ENCODE measurements at places on chromosomes 4 and X.

DNA sequence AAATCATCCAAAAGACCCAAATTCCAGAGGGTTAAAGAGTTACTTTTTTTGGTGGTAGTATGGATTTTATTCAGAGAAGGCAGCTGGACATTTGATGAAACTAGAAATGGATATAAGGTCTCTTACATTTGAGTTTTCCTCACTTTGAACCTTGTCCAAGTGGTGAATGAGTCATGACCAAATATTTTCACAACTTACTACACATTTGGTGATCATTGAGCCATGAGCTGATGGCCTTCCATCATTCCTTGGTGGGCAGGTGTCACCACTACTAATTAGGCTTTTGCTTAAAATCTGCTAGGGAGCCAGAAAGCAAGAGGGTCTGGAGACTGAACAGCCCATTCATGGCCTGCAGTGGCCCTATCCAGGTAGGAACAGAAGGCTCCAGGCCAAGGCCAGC lies 620.2 kb upstream of the INTU start:
- DNase-seq = no peak

GRCh38 chrX:55801811-55802210 lies 84.3 kb downstream of the RRAGB start:
- DNase-seq = no peak

DNA sequence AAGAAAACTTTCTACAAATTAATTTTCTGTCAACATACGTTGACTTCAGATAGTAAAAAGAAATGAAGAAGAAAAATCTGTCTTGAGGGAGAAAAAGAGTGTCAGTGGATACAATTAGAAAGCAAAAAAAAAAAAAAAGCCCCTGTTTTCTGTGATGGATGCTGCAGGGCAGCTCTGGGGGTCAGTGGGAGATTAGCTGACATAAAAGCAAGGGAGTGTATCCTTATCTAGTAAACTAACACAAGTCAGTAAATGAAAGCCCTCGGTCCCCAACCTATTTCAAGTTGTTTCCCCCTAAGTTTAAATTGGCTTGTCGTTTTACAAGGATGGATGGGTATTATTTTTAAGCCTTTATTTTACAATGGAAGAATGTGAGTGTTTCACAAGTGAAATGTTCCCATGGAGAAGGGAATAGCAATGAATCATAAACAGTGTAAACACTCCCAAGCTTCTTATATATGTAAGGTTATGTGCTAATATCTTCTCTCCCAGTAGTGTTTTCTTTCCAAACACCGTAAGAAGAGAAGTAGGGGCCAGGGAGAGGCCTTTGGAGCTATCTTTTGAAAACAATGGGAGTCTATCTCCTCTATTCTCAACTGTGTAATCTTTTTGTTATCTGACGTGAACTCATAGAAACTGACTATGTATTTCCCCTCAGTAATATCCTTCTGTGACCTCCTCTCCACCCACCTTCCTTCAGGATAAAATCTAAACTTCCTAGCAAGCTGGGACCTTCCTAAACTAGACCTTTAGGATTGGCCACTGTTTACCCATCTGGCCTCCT lies 347.7 kb downstream of the FBXO8 start:
- no peak for DNase-seq

DNA sequence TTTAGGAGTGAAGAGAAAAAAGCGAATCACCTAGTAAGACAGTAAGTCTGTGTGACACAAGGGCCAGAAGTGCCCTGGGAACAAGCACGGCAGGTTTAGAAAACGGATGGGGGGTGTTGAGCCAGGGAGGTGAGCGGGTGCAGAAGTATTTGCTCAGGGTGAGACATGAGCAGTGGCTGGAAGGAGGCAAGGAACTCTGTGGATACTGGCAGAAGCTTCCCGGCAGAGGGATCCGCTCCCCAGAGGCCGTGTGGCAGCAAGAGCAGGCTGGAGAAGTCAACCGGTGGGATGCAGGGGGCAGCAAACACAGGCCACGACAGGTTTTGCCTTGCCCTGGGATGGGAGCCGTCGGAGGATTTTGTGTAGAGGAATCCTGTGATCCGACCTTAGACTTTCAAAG lies 2.3 kb upstream of the UVSSA start:
- no peak for DNase-seq

- DNase-seq = no peak
Measured at GRCh38 chr4:54098375-54098774, 1.6 kb upstream of the GSX2 start.

GRCh38 chr4:140793291-140793690 lies 37.1 kb upstream of the TBC1D9 start:
- no peak for DNase-seq

GRCh38 chr4:17787315-17787714 lies 5.9 kb upstream of the FAM184B start:
- DNase-seq = no peak

GRCh38 chr4:134537701-134538100 lies 336.1 kb upstream of the PABPC4L start:
- DNase-seq = no peak

DNA sequence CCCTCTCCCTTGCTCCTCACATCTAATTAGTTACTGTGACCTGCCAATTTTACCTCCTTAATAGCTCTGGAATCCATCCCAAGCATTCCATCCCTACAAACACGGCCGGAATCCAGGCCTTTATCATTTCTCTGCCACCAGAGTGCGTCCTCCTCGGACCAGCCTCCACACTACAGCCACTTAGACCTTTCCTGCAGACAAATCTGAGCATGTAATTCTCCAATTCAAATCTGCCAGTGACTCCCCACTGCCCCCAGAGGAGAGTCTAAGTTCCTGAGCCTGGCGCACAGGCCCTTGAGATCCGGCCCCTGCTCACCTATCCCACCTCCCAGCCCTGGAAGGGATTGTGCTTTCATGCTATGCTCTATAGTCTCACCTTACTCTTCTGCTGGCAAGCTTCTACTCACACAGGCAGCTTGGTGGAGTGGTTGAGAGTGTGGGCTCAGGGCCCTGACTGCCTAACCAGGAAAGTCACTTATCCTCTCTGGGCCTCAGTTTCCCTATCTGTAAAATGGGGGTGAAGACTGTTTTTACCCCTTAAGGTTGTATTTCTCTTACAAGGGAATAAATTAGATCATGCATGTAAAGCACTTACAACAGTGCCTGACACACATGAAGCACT lies 31.2 kb downstream of the PJA1 start:
- DNase-seq = no peak

DNA sequence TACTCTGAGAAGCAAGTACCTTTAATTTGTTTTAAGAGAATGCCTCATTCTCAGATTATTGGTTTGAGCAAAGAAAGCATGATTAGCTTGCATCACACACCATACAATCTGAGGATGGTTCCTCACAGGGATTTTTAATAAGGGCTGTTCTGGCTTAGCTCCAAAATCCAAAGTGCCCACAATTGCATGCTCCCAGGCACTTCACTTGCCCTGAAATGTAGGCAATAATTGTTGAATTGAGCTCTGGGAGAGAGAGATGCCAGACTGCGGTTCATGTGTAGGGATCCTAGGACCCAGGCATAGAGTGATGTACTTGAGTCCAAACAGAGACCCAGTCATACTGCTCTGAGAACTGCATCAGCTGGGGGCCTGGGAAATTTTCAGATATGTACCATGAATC lies 358.4 kb upstream of the CXorf51B start:
- no peak for DNase-seq

- no peak for DNase-seq
Measured at GRCh38 chr4:74886484-74886883, 46.4 kb upstream of the PARM1 start.

DNA sequence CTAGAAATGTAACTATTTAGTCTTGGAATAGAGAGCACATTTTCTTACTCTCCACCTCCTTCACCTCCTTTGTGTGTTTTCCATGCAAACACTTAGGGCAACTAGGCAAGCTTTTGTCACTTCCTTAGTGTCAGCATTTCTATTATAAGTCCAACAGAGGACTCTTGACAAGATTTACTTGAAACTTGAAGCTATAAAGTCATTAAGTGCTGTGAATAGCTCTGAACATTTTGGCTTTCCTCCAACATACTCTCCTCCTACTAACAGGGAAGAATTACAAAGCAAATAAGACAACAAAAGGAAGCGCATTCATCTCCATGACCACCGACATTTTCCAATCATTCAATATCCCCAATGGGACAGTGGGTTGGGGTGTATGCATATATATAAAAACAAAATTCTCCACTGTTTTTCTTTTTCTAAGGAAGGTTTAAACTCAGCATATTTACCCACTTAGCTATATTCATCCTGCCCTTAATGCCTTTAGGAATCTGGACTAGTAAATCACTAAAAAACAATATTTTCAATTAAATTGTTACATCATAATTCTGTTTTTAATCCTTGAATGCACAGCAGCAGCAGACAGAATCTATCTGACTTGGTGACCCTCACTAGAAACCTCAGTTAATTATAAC lies 264.6 kb downstream of the SNCA start:
- peak; percentile 39 for DNase-seq

- no peak for DNase-seq
Measured at GRCh38 chr4:48024522-48024921, 8.0 kb downstream of the NIPAL1 start.

DNA sequence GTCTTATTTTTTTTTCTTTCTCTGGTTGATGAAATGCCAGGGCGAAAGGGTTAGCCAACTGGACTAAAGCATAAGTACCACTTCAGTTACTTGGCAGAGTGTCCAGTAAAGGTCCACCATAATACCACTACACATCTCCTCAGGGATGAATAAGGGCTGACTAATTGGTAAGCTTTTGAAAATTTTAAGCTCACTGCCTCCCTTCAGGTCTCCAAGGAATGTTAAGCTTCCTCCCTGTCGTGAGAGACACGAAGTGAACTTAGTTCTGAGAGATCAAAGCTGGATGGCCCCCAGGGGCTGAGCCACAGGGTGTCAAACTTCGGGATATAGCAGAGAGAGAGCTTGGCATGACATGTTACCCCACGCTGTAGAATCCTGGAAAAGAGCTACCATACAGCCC lies 111.4 kb downstream of the VSIG4 start:
- DNase-seq = no peak

DNA sequence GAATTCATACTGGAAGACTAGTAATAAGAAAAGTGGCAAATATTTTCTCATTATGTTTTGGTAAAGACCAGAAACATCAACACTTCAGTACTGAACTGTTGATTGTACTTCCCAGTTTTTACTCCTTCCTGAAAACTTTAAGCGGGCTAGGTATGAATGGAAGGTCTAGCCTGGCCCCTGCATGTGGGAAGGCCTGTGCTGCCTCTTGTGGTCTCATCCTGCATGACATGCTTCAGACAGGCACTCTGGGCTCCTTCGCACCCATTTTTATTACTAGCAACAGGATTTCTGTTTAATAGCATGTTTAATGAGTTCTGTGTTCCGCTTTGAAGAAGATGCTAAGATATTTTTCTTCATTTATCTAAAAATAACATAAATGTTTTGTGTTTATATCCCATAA lies 279.1 kb downstream of the ANK2 start:
- no peak for DNase-seq

GRCh38 chr4:7719354-7720174 lies 220.1 kb downstream of the AFAP1 start:
- peak; percentile 26 for DNase-seq

- DNase-seq = no peak
Measured at GRCh38 chrX:40418813-40419195, 162.0 kb upstream of the ATP6AP2 start.

DNA sequence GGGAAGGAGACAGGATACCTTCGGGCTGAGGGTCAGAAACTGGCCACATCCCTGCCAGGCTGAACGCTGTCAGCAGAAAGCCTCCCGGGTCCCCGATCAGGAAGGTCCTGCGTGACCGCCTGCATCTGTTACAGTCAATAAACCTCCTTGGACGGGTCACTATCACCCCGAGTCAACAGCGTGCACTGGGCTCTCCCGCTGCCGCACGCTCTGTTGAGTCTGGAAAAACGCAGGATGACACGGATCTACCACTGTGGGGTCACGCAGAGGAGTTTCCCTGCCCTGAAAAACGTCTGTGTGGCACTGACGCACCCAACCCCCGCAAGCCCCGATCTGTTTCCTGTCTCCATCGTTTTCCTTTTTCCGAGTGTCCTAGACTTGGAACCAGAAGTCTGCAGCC lies 12.1 kb downstream of the PPP2R3B start:
- DNase-seq = no peak

- no peak for DNase-seq
Measured at GRCh38 chr4:14218641-14219040, 591.1 kb upstream of the BOD1L1 start.

DNA sequence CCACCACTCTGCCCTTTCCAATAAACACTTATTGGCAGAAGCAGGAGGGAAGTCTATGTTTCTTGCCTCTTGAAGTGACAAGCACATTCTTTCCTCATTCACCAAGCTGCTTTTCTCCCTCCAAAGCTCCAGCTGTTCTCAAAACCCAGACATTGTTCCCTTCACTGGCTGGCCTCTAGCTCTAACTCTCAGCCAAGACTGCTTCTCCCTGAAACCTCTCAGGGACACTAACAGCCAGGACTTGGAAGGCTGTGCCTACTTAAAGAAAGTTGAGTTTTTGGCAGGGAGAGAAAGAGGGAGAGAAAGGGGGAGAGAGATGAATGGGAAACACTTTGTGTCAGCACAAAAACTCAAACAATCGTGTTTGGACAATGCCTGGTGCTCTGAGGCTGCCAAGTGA lies 99.5 kb downstream of the COX18 start:
- no peak for DNase-seq

DNA sequence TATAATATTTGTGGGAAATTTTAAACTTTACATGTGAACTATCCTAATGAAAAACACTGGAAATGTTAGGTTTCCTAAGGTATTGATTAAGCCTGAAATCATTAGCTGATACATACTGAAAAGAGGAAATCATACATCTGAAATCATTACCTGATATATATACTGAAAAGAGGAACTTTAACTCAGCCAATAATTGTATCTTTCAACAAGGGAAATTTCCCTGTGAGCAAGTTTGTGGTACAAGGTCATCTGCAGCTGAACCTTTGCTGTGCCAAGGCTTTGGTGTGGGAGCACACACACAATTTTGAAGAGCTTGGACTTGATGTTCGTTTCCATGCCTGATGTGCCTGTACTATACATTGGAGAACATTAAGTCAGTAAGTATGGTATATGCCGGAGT lies 131.9 kb upstream of the USP9X start:
- DNase-seq = no peak

DNA sequence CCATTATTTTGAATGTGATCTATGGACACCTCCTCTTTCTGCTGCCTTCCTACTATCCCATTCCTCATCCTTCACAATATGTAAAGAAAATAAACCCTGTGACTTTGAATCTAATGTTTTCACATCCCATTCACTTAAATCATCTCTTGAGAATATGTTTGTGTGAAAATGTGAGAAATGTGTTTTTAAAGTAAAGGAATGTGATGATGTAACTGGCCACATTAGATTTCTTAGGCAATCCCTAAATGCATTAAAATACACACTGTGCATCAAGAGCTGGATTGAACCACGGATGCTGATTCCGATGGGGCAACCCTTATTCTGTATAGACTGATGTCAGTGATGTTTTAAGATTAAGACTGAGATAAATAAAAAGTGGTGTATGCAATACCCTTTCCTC lies 558.9 kb upstream of the TENM3 start:
- no peak for DNase-seq

GRCh38 chr4:107939307-107939706 lies 8.0 kb downstream of the CYP2U1 start:
- DNase-seq = no peak

- DNase-seq = no peak
Measured at GRCh38 chr4:176775338-176775737, 17.4 kb downstream of the VEGFC start.

All from left renal pelvis (tissue), 4 donors.